ENCODE measurements at places on chromosomes 7 and 10.

DNA sequence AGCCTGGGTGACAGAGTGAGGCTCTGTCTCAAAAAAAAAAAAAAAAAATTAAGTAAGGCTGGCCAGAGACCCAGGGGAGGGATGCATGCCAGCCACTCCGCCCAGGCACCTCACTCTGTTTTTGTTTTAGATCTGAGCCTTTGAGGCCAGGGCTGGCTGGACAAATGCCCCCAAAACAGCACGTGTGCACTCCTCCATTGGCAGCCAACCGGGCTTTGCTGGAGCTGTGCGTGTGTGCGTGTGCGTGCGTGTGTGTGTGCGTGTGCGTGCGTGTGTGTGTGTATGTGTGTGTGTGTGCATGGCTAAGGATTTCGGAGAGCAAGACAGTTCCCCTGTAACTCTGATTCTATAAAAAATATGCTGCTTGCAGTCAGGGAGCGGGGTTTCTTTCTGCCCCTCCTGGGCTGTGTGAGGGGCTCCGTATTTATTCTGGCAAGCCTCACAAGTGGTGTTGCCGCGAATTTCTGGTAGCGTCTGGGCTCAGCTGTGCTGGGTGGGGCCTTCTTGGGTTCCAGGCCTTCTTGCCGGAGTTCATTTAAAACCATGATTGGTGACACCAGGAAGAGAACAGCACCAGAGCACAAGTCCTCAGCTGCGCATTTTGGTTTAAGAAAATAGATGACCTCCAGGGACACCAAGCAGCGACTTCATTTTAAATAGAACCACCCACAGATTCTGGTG lies 28.1 kb upstream of the UNCX start:
- no peak for DNase-seq

DNA sequence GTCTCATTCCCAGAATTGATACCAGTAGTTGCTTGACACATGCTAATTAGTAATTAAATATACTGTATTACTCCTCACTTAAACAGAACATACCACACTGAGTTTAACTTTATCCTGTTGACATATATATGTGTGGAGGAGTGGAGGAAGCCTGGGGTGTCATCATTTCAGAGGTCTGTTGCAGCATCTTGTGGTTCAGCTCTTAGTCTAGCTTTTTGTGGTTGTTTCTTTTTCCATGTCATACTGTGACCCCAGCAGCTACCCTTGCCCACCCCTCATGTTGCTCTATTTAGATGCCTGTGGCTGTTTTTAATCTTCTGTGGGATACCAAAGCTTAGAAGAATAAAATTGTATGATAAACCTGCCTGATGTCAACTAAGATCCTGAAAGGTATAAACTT lies 875.4 kb downstream of the LRMDA start:
- DNase-seq = peak; percentile 90

DNA sequence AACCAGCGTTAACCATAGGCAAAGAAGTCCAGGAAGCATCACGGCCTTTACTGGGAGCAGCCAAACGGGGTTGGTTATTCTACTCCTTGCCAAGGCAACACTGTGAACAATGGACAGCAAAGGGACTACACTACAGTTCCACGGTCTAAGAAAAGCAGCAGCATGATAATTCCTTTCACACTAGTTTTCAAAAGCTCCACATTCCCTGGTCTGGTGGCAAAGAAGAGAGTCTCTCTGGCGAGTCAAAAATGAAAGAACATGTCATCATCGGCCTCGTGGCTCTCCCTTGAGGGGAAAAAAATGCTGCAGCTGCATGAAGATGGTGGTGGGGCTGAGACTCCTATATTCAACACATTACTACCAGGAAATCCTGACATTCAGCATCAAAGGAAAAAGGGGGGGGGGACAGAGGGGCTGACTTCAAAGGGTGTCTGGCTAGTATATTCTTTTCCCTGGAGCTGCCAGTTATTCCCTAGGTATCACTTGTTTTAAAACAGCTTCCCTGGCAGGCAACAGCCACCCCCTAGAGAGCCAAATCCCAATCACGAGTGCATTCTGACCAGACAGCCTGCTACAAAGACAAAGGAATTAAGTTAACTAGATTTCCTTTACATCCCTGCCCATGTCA lies 49.1 kb downstream of the SLC37A3 start:
- peak; percentile 54 for DNase-seq

GRCh38 chr7:101557421-101557820 lies 71.7 kb downstream of the MYL10 start:
- no peak for DNase-seq

- DNase-seq = no peak
Observed at GRCh38 chr7:55939514-55940123, 12.1 kb upstream of the MRPS17 start.

DNA sequence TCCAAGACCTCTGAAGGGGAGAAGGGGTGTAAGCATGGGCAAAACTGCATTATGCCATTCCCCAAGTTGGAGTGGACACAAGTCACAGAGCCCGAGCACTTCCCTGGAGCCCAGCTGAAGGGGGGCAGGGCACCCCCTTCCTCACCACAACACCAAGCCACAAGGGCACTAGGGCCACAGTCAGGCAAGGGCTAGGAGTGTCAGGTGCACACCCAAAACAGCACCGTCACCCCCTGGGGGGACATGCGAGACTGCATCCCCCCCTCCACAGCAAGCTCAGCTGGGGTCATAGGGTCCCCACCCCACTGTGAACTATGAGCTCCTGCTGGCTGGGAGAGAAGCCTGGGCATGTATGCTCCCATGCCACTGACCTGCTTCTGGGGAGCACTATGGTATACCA lies 143.9 kb downstream of the GRID1 start:
- no peak for DNase-seq

- peak; percentile 66 for DNase-seq
Observed at GRCh38 chr7:77409739-77410547, 6.2 kb downstream of the GSAP start.

- DNase-seq = peak; percentile 22
Observed at GRCh38 chr7:123624527-123625183, 23.0 kb downstream of the ASB15 start.

- no peak for DNase-seq
Observed at GRCh38 chr10:51789903-51790302, 90.5 kb upstream of the CSTF2T start.

DNA sequence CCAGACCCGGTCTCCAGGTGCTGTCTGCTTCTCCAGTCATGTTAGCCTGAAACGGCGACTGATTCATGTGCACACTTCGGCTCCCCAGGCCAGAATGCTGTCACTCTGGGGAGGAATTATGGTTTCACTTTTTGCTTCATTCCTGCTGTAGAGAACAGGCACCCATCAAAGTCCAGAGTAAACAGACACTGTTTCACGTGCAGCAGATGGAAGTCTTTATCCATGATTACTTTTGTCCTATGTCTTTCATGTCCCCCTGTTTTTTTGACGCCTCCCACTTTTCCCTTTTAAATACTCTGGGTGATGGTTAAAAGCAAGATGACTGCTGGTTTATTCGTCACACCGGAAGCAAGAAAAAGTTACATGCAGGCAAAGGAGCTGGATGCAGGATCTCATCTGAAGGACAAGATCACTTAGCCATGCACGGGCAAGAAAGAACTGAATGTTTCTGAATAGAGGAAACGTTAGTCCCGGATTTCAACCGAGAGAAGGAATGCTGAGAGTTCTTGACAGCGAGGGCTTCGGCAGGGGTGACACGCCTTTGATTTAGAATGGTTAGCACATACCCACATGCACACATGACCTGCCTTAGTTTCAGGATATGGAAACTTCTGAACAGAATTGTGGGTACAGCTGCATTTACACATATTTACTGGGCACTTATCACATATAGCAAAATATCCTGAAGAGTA lies 250.0 kb upstream of the KLF6 start:
- peak; percentile 65 for DNase-seq

DNA sequence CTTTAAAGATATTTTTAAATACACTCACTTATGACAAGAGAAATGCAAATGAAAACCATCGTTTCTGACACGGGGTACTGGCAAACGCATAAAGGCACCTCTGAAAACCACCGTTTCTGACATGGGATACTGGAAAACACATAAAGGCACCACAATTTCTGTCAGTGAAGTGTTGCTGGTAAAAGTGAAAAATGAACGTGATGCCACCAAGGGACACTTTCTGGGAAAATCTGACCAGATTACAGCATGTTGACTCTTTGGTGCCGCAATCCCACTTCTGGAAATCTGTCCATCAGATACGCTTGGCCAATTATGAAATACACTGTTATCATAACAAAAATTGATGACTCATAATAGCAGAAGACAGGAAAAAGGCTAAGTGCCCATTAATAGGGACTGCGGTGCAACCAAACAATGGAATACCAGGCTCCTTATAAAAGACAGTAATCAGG lies 131.7 kb downstream of the ZMYND11 start:
- peak; percentile 17 for DNase-seq

DNA sequence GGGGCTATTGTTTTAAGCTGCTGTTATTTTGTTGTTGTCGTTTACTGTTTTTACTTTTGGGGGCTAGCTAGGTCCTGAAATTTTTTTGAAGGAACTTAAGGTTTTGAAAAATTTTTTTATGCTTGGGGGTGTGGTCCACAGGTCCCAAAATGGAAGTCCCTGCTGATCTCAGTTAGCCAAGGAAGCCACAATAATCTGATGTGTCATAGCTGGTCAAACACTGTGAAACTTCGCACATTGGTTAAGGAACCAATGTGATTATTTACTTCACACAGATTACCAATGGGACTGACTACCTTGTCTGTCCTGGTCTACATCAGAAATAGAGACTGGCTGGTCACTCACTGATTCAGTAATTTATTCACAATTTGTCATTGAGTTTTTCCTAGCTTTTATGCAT lies 29.5 kb upstream of the HYCC1 start:
- no peak for DNase-seq

DNA sequence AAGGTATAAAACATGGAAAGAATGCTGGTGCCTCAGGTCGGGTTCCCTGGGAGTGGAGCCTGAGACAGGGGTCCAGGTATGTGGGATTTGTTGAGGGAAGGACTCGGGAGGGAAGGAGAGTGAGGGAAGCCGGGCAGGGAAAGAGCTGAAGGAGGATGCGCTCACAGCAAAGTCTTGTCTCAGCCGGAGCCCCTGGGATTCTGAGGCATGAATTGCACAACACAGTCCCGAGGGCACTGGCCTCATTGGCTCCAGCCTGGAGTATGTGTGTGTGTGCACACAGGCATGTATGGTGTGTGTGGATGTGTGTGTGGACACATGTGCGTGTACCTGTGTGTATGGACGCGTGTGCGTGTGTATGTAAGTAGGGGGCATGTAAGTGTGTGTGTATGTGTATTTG lies 87.4 kb downstream of the WDFY4 start:
- DNase-seq = no peak

- peak; percentile 57 for DNase-seq
Observed at GRCh38 chr7:55124989-55125875, 106.4 kb downstream of the EGFR start.

DNA sequence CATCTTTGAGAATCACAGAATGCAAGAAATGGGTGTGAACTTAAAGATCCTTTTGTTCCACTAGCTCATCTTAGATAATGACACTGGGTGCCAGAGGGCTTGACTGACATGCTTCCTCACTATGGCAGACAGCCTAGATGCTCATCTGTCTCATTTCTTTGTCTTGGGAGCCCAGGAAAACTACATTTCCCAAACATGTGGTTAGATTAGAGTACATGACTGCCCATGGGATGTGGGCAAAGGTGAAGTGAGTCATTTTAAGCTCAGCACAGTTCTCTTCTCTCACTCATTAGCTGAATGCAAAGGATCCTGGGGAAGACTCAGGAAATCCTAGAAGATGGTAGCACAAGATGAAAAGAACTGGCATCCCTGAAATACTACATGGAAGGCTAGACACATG lies 32.5 kb upstream of the TBX20 start:
- peak; percentile 6 for DNase-seq

GRCh38 chr10:2620827-2621521 lies 446.4 kb upstream of the PFKP start:
- DNase-seq = no peak

GRCh38 chr7:25632616-25633015 lies 404.3 kb upstream of the NPVF start:
- no peak for DNase-seq

DNA sequence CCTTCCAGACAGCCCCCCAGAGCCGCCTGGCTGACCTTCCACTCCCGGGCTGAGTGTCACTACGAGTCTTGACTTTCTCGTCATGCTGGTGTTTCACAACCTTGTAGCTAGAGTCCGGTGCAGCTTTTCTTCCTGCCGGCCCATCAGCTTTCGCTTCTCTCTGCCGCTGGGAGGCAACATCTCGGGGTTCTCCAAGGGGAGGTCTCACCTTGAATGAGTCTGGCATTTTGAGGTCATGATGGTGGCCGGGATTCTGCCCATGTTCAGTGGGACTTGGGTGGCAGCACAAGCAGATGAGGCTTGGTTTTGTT lies 285.2 kb downstream of the CAMK1D start:
- DNase-seq = no peak

DNA sequence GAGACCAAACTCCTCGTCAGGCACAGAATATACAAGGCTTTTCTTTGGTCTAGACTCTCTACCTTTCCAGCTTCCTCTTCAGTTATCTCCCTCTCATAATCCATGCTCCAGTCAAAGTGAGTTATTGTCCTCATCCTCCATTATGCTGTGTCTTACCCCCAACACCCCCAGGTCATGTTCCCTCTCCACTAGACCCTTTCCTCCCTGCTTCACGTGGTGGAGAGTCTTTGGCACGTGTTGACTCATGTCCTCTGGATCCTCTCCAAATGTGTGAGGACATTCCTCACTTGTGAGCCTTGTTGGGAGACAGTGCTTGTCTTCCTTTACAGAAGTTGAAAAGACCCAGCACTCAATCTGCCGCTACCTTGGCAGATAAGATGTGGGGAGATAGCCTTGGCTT lies 36.0 kb upstream of the DLD start:
- peak; percentile 65 for DNase-seq

DNA sequence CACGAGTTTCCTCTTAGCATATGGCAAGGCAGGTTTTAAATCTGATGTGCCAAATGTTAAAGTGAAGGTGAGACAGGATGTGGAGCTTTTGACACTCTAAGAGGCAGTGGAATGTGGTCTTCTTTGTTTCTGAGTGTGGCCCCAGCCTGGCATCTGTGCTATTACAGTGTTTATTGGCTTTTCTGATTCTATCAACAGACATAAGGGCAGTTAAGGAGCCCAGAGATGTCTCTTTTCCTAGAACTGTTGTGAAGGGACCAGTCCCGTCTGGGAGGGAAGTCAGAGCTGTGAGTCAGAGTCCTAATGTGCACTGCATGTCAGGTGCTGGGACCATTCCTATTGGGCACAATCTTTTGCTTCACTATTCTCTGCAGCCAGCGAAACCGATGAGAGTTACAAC lies 32.5 kb downstream of the TRUB1 start:
- no peak for DNase-seq
